NCI-H748 treated with DMSO at 0.1 percent for 48 hours (cell line): ENCODE measurements at places on chromosomes 7 and 10.

DNA sequence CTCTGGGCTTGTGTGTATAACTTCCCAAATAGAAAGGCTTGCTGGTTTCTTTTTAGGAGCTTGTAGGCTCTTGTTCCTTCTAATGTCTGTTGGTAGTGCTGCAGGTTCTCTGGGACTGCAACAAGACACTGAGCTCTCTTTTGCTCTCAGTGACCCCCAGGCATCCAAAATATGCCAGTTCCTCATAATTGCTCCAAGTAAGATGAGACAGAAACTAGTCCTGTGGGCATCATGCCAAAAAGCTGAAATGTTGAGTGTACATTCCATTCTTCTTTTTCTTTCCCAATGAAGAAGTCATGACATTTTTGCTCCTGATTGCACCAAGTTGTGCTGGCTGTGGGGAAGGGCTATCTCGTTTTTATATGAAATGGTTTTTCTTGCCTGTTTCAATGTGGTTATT lies 7.1 kb upstream of the BTBD16 start:
- DNase-seq, result no peak

DNA sequence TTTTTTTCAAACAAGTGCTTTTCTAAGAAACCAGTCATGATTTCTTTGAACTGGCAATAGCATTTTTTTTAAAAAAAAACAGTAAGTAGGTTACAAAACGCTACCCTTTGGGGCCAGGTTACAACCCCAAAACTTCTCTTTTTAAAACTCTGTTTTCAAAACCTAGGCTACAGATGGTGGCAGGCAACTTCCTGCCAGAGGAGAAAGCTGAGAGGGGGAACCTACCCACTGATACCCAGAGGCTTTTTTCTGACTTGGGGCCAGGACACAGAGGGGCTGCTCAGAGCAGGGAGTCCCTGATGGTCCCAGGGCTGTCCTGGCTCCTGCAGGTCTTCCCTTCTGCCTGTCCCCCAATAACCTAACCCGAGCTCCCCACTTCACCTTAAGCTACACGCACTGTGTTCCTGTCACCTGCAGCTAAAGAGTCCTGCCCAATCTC lies 6.9 kb downstream of the STN1 start:
- DNase-seq, result no peak

- DNase-seq, result peak; percentile 63
These were observed 81.6 kb upstream of the PFKP start for GRCh38 chr10:2985729-2986232.

DNA sequence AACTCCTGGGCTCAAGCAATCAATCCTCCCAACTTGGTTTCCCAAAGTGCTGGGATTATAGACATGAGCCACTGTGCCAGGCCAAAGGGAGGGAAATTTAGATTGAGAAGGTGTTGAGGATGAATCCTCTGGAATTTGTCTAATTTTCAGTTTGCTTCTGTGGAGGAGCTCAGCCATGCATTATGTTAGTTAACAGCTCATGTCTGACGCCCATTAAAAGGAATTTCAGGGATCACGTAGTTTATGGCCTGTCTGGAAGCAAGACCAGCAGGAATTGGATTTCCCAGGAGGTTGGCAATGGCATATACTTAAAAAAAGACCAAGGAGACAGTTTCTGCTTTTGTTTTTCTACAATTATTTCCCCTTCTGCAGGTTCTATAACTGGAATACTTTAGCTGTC lies 165.7 kb downstream of the OTUD1 start:
- DNase-seq, result no peak

GRCh38 chr10:93495654-93496321 lies 624 bp upstream of the CEP55 start:
- peak; percentile 49 for DNase-seq

GRCh38 chr7:107563081-107563774 lies 492 bp downstream of the COG5 start:
- DNase-seq, result peak; percentile 56

- no peak for DNase-seq
These were observed 75.5 kb upstream of the GTF2I start for GRCh38 chr7:74581916-74582440.

GRCh38 chr7:99171731-99172130 lies 27.8 kb upstream of the SMURF1 start:
- DNase-seq, result no peak

DNA sequence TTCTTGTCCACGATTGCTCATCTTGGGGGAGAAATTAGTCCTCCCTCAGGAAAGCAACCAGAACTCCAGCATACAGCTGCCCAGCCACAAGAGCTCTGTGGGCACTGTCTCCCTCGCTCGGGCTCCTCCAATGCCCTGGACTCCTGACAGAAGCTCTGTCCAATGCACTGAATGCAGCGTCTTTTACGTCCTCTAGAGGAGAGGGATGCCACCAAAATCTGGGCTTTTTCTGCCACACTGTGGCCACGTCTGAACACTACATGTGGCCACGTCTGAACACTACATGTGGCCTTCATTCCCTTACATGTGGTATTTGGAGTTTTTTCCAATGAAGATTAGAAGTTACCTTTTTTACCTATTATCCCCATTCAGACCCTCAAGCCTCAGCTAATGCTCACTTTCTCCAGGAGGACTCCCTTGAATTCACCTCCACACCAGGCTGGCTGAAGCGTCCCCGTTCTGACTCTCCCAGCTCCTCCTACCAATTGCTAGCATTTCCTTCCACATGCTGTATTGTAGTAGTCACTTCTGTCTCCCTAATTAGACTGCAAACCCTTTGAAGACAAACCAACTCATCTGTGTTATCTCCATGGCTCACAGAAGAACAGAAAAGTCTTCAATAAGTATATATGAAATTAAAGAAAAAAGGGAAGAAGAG lies 134.3 kb upstream of the PDE1C start:
- peak; percentile 50 for DNase-seq

DNA sequence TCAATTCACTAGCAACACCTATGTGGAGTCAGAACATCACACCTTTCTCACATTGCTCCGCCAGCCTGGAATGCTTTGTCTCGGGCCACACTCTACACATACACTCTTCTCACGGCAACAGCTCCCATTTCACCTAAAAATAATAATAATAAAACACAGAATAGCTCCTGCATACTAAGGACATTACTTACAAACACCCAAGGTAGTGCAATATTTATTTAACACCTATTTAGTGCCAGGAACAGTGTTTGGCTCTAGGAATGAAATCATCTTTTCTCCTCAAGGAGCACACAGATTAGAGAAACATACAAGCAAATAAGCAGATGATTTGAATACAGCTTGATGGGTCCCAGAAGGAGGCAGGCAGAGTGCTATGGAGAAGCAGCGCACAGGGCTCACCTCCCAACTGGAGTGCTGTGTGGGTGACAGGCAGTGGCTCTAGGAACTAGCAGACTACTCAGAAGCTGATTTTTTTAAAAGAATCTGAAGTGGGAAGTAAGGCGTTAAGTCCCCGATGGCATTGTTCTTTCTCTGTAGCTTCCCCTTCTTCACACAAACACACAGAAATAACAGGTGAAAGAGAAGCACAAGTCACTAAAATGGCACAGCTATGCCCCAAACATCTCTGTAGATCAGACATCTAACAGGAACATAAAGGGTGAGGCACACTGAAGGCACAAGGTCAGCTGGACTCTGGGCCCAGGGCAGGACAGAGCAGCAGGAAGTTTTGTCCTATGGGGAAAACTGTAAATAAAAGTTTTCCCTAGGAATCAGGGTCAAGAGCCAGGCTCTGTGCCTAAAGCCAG lies 16.7 kb downstream of the USP6NL start:
- DNase-seq, result no peak

- no peak for DNase-seq
These were observed 713.1 kb downstream of the SUGCT start for GRCh38 chr7:40847921-40848320.

DNA sequence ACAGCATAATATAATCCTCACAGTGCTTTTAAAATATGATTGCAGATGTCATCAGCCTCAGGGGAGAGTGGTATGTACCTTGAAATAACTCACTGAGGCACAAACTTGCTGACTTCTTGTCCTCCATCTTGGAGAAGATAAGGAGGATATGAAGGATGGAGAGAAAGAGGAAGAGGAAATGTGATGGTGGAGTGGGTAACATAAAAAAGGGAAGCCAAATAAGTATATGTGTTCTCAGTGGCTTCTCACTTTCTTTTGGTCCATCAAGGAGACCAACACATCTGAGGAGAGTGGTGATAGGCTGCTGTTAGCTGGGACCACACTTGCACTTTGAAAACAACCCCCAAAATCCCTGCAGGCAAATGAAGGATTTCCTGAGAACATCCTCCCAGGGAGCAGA lies 21.6 kb upstream of the ZNF37A start:
- DNase-seq, result no peak

- no peak for DNase-seq
These were observed 145.6 kb downstream of the ADAM12 start for GRCh38 chr10:126242397-126243260.

- no peak for DNase-seq
These were observed 133.3 kb upstream of the LAMB4 start for GRCh38 chr7:108263425-108263824.

GRCh38 chr10:82377608-82378007 lies 502.6 kb downstream of the NRG3 start:
- DNase-seq, result peak; percentile 1

DNA sequence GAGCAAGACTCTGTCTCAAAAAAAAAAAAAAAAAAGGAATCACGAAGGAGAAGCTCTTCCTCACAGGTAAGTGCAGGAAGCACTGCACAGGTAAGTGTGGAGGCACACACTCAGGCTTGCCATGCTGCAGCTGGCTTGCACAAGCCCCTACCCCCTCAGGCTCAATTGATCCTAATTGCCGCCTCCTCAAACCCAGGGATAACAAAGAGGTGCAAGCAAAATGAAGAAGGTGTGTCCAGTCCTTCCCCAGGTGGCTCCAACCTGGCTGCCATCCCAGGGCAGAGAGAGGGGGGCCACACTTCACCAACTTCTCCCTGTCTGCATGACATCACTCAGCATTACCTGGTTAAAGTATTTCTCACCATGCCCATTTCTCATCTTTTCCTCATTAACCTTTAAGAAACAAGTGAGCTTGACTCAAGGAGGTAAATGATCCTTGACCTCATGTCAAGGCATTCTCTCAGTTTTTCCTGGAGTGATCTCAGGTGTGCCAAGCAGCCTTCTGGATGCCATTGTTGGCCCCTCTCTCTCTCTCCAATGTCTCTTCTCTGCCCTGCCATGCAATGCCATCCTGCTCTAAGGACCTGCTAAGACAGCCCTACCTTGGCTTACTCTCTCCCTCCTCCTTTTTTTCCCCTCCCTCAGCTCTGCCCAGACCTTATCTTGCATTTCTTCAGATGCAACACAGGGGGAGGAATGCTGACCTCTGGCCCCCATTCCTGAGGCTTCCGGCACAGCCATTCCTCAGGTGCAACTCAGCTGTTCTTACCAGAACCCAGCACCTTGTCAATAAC lies 13.0 kb upstream of the TRPV6 start:
- DNase-seq, result peak; percentile 13

GRCh38 chr10:31274310-31274709 lies 44.7 kb upstream of the ZEB1 start:
- DNase-seq, result no peak

DNA sequence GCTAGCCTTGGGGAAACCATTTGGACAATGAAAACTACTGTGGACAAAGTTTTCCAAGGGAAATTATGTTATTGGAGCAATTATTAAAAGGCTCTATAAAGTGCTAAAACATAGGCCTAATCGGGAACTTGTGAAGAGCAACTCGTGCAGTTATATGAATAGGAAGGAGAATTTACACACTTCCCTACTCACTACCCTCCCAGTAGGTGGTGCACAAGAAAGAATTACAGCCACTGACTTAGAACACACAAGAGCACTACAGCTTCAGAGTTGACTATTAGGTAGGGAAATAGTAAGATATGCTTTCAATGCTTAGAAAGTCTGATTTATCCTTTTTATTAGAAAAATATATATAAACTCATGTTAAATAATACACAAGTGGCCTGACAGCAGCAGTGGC lies 47.2 kb downstream of the GSAP start:
- DNase-seq, result no peak

- no peak for DNase-seq
These were observed 12.5 kb downstream of the SHOC2 start for GRCh38 chr10:110931769-110932381.

- no peak for DNase-seq
These were observed 50.6 kb upstream of the SRPK2 start for GRCh38 chr7:105439174-105439893.

DNA sequence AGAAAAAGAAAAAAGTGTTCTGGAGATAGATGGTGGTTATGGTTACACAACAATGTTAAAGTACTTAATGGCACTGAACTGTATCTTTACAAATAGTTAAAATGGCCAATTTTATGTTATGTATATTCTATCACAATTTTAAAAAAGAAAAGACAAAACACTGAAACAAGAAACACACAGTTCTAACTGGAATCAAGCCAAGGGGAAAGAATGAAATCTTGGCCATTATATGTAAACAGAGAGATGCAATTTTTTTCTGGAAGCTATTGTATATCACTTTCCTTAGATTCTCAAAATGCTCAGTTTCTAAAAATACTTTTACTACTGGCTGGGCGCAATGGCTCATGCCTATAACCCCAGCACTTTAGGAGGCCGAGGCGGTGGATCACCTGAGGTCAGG lies 4.1 kb downstream of the COA1 start:
- DNase-seq, result no peak

GRCh38 chr10:107692072-107692471 lies 527.6 kb upstream of the SORCS1 start:
- DNase-seq, result no peak

GRCh38 chr10:58791137-58791536 lies 278.5 kb downstream of the BICC1 start:
- DNase-seq, result no peak

DNA sequence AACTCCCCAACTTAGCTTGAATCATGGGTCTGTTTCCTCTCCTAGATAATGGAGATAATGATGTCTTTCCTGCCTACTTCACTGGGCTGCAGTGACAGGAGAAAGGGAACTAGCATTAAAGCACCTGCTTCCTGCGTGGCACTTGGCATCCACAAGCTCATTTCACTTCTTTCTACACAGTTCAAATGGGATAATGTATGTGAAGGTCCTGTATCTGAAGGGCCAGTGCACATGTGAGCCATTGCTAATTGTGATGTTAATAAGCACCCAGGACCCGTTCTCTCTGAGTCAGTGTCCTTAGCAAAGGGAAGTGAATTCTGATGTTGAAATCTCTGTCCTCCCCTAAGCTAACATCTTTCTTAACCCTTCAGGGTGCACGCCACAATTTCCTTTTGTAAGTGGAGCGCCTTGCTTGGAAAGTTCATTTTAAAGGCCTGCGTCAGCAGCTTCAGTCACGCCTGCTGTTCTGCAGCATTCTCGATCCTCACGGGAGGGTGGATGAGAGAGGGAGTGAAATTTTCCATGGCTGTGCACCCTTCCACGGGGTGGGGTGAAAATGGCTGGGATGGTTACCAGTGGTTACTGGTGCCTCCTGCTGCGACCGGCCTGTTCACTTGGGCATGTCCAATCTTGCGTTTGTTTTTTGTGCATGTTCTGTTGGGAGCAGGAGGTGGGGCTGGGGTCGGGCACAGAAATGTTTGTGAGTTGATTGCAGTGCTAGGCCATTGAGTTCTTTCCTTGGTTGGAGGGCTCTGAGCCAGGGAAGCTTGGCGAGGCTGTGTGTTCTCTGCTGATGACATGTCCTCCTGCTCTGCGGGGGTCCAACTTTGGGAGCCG lies 59.2 kb downstream of the HK1 start:
- DNase-seq, result no peak
